Activated naive CD4-positive, alpha-beta T cell treated with anti-CD3 and anti-CD28 coated beads for 36 hours (primary cell): ENCODE measurements at places on chromosomes 2 and 18. TPM values are rescaled to one million over a fixed set of nuclear protein-coding genes. Genes with fewer than 3 reads are reported as not detected.

DNA sequence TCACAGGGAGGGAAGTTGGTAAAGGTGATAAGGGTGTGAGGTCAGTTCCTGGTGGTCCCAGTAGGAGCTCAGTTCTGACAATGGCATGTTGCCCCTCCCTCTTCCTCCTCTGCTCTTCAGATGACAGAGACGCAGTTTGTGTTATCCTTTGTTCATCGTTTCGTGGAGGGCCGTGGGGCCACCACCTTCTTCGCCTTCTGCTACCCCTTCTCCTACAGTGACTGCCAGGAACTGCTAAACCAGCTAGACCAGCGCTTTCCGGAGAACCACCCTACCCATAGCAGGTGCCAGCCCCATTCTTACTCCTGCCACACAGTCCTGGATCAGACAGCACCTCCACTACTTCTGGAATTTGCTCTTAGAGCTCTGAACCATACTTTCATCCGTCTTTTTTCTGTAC is 2.3 kb downstream of the AGBL5 start:
- no peak for DNase-seq
- no peak overlapping the region for H3K27ac ChIP-seq
- H3K4me1 ChIP-seq: peaks cover 16% of the 10 kb centered on the region
- H3K36me3 ChIP-seq: peaks cover 9% of the 10 kb centered on the region
- H3K4me3 ChIP-seq: no peak overlapping the region

GRCh38 chr2:127527001-127527804 is 914 bp upstream of the IWS1 start:
- H3K27me3 ChIP-seq: no peaks in the 10 kb centered on the region
- H3K4me1 ChIP-seq: peaks cover 24% of the 10 kb centered on the region
- peaks cover 14% of the 10 kb centered on the region for H3K36me3 ChIP-seq
- no peak for DNase-seq
- peak overlapping the region; percentile 86 for H3K4me3 ChIP-seq

DNA sequence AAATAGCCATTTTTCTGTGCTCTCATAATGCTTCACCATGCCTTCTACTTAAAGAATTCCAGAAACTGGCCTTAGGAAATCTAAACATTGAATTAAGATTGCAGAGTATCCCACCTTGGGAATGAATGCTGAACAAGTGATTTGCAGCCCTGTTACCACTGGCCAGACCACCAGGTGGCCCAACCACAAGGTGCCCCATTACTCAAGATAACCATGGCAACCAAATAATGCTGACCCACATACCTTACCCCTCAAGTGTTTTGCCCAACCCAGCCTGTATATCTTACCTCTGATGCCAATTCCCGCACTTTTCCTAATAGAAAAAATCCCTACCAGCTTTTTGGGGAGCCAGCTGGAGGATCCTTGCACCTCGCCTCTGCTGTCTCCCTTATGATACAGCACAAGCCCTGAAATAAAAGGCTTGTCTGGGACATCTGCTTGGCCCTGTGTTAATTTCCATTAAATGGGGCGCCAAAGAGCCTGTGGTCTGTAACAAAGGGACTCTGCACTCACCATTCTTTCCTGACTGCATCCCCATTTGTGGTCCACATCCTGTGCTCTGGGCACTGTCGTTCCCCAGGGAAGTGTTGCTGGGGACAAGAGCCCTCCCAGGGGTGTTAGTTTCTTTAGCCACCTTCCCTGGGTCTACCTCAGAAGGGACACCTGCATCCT is 17.3 kb upstream of the KCNF1 start:
- no peaks in the 10 kb centered on the region for H3K36me3 ChIP-seq
- H3K4me1 ChIP-seq: no peaks in the 10 kb centered on the region
- no peak for DNase-seq
- no peak overlapping the region for H3K27ac ChIP-seq
- no peak overlapping the region for H3K4me3 ChIP-seq

- no peaks in the 10 kb centered on the region for H3K4me1 ChIP-seq
- no peaks in the 10 kb centered on the region for H3K27me3 ChIP-seq
- no peak overlapping the region for H3K27ac ChIP-seq
- DNase-seq: no peak
Observed at GRCh38 chr2:122530814-122531213, 775.4 kb downstream of the TSN start.

GRCh38 chr2:215556979-215557378 is 121.1 kb upstream of the FN1 start:
- no peaks in the 10 kb centered on the region for H3K27me3 ChIP-seq
- H3K4me1 ChIP-seq: no peaks in the 10 kb centered on the region
- H3K27ac ChIP-seq: no peak overlapping the region
- no peak overlapping the region for H3K4me3 ChIP-seq
- no peaks in the 10 kb centered on the region for H3K36me3 ChIP-seq

- H3K27ac ChIP-seq: no peak overlapping the region
- no peak for DNase-seq
- H3K27me3 ChIP-seq: no peaks in the 10 kb centered on the region
- no peaks in the 10 kb centered on the region for H3K4me1 ChIP-seq
- no peak overlapping the region for H3K4me3 ChIP-seq
- no peaks in the 10 kb centered on the region for H3K36me3 ChIP-seq
Observed at GRCh38 chr2:57562495-57562894, 484.1 kb upstream of the VRK2 start.

- no peak overlapping the region for H3K4me3 ChIP-seq
- no peak for DNase-seq
- H3K4me1 ChIP-seq: peaks cover 15% of the 10 kb centered on the region
- peaks cover 36% of the 10 kb centered on the region for H3K36me3 ChIP-seq
- H3K27me3 ChIP-seq: no peaks in the 10 kb centered on the region
Observed at GRCh38 chr18:46899274-46899948, 17.9 kb downstream of the PIAS2 start.

MEIS1 gene
- not detected for total RNA-seq

C2orf66 gene
- total RNA-seq: not detected

RANBP2 gene
- total RNA-seq: 48.3 TPM

DSG4 gene
- not detected for total RNA-seq
